ENCODE measurements at places on chromosomes 5 and 9.

- no peak for DNase-seq
Measured at GRCh38 chr5:123099514-123100151, 10.6 kb downstream of the PRDM6 start.

DNA sequence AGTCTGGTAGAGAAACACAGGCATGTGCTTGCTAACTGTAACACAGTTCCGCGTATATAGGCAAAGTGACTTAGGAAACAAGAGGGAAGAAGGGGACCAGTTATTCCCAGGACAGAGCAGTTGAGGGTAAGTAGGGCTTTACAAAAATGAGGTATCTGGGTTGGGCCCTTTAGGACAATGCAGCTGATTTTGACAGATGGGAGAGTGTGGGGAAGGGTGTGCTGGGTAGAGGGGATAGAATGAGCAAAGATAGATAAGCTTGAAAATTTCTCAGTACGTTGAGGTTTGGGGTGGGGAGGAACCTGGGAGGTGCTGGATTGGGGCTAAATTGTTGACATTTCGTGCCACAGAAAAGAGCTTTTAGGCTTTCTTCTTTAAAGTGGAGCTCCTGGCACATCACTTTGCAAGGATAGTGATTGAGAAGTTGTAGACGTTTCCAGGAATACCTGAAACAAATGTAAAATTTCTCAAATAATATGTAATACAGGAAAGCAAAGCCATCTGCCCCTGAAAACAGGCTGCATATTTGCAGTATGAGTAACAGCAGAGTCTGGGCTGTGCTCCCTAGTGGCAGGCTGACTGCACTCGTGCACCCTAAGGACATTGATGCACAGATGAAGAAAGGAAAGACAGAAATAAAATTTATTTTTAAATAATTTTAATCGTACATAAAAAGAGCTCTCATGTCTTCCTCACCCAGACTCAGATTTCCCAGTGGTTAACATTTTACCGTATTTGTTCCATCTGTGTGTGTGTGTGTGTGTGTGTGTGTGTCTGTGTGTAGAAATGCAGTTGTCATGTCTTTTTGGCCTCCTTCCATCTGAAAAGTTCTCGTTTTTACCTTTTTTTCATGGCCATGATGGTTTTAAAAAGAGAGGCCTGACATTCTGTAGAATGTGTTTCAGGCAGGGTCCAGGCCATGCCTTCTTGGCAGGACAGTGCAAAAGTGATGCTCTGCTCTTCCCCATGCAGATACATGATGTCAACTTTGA is 144.9 kb upstream of the DMRT1 start:
- DNase-seq: no peak

DNA sequence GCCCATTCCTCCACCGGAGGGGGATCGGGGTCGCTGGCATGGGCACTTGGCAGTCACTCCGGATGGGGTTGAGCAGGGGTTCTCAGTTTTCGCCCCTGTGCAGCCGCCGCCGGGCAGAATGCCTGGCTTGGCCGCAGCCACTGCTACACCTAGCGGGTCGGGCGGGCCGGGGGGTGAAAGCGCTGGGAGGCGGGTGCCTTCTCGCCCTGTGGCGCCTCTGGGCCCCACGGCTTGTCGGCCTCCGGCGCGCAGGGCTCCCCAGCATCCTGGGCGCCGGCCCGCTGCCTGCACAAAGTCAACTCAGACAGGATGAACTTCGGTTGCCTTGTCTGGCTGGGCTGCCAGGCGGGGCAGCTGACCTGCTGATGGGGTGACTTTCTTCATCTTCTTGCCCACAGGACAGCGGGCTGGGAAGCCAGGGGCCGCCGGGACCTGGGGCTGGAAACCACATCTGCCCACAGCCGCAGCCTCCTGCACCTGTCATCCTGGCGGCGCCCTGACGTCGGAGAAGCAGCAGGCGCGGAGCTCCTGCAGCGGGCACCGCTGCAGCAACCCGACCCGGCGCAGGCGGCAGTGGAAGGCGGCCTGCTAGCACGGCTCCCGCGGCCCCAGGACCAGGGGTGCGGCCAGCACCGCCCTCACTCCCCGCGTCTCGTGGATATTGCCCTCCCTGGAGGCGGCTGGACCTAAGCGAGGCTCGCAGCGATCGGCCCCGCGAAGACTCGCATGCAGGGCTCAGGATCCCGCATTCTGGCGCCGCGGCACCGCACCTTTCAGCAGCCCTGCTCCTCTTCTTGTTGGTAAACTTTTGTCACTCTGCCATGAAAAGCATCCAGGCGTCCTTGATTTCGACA is 1.3 kb upstream of the ANKRD18A start:
- peak; percentile 48 for DNase-seq

GRCh38 chr5:76378355-76378754 is 24.7 kb upstream of the IQGAP2 start:
- DNase-seq: no peak

DNA sequence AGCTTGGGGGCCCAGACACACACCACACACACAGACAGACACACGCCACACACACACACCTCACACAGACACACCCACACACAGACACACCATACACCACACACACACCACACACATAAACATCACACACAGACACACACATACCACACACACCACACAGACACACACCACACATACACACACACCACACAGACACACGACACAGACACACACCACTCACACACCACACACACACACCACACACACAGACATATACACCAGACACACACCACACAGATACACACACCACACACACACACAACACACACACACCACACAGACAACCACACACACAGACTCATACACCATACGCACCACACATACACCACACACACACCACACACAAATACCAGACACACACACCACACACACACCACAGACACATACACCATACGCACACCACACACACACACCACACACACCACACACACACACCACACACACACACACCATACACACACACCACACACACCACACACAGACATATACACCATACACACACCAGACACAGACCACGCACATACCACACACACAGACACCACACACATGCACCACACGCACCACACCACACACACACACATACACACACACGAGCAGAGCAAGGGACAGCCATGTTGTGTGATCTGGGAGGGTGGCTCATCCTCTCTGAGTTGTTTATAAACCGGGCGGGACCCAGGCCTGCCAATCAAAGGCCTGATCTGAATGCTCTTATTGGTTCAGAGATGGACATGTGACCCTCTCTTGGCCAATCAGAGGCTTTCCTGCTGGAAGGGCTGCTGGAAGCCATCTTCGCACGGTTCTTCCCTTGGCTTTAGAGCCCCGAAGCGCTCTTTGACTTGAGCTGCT is 148.3 kb downstream of the GAPVD1 start:
- peak; percentile 59 for DNase-seq

DNA sequence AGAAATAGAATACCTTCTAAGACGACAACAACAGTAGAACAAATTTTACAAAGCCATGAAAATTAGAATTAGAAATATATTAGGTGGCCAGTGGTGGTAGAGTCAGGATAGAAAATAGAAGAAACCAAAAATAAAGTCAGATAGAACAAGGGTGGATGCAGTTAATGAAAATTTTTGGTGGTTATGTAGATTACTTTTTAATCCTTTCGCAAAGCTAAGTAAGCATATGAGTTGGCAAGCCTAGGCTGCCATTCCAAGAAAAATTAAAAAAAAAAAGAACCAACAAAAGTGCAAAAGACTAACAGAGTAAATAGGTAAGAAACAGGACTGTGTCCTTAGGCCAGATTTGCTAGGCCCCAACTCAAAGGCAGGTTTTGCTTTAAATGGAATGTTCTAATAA is 56.8 kb downstream of the PCSK5 start:
- no peak for DNase-seq

GRCh38 chr9:34989946-34990635 is 546 bp downstream of the DNAJB5 start:
- peak; percentile 51 for DNase-seq

- no peak for DNase-seq
Measured at GRCh38 chr9:14466828-14467227, 152.9 kb upstream of the NFIB start.

GRCh38 chr5:83777856-83778255 is 57.2 kb upstream of the HAPLN1 start:
- DNase-seq: no peak

GRCh38 chr5:61123145-61123544 is 39.1 kb downstream of the SMIM15 start:
- no peak for DNase-seq

- no peak for DNase-seq
Measured at GRCh38 chr5:134609232-134609851, 23.3 kb downstream of the SAR1B start.

GRCh38 chr9:28179893-28180292 is 606.6 kb upstream of the C9orf72 start:
- DNase-seq: no peak

DNA sequence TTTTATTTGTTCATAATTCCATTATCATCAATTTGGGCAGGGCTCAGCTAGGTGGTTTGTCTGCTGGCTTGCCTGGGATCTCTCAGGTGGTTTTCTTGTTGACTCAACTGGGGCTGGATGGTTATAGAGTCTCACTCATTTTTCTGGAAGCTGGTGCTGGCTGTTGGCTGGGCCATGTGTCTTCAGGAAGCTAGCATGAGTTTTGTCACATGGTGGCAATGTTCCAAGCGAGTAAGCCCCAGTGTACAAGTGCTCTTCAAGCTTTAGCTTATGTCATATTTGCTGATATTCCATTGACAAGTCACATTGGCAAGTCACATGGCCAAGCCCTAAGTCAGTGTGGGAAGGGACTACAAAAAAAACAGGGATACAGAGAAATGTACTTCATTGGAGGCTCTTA is 2.3 kb upstream of the RASEF start:
- DNase-seq: no peak

- DNase-seq: no peak
Measured at GRCh38 chr9:89815903-89816573, 211.2 kb downstream of the GADD45G start.

GRCh38 chr9:463455-464171 is 248.9 kb downstream of the DOCK8 start:
- no peak for DNase-seq

DNA sequence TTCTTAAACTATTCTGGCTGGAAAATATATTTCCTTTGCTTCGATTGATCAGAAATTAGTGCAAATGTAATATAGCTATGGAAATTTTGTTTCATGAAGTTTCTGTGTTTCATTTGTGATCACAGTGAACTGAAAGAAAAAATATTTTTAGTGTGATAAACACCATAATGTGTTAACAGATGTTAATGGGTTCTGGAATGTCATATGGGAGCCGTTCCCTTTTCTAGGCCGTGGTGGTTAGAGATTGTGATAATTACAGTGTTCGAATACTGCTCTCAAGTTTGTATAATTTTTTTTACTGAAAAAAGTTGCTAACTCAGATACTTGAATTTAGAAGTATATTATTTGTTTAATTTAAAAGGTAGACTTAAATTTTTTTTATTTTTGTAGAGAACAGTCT is 19.3 kb downstream of the GAPVD1 start:
- no peak for DNase-seq

GRCh38 chr5:11293523-11293922 is 532.5 kb upstream of the DAP start:
- DNase-seq: no peak

DNA sequence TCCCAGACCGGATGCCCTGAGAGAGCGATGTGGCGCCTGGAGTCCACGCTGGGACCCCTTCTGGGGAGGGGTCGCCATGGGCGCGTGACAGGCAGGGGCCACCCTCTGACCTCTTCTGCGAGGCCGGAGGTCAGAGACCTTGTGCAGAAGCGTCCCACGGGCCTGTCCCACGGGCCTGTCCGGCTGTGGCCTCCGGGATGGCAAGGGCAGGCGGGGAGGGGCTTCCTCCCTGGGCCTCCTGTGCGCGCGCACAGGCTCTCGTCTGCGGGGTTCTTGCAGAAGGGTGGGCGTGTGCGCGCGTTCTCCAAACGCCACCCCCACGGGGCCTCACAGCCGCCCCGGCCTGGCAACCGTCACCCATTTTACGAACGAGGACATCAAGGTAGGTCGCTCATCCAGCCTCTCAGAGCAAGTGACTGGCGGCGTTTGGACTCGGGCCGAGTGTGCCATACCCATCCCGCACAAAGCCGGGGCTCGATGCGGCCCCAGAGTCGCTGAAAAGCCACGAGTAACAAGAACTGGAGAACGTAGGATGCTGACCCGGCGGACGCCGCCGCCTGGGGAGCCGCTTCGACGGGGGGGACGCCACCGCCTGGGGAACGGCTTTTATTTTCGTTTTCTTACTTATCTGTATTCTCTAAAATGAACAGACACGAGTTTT is 897 bp downstream of the AHRR start:
- no peak for DNase-seq

- DNase-seq: no peak
Measured at GRCh38 chr5:147822686-147823491, 8.6 kb downstream of the SPINK1 start.

GRCh38 chr5:144219869-144220268 is 49.2 kb downstream of the KCTD16 start:
- DNase-seq: no peak

GRCh38 chr5:172688349-172689217 is 47.5 kb downstream of the NEURL1B start:
- DNase-seq: no peak

GRCh38 chr5:89973516-89973915 is 436.0 kb downstream of the CETN3 start:
- DNase-seq: no peak

- no peak for DNase-seq
Measured at GRCh38 chr9:131033269-131034224, 24.6 kb downstream of the LAMC3 start.
